Bronchial epithelial cell (primary cell): ENCODE measurements at places on chromosomes 7 and 10.
A peak's percentile ranks its signal among the peaks of the same experiment; 100 is the strongest.

- DNase-seq, result no peak
Measured at GRCh38 chr10:13327534-13327933, 20.6 kb downstream of the SEPHS1 start.

GRCh38 chr10:103800789-103801540, 54.4 kb downstream of the SH3PXD2A start:
- DNase-seq, result peak; percentile 90

GRCh38 chr7:25098096-25099046, 26.7 kb downstream of the CYCS start:
- DNase-seq, result peak; percentile 72

GRCh38 chr10:35019041-35020024, 70.8 kb downstream of the CUL2 start:
- DNase-seq, result no peak

DNA sequence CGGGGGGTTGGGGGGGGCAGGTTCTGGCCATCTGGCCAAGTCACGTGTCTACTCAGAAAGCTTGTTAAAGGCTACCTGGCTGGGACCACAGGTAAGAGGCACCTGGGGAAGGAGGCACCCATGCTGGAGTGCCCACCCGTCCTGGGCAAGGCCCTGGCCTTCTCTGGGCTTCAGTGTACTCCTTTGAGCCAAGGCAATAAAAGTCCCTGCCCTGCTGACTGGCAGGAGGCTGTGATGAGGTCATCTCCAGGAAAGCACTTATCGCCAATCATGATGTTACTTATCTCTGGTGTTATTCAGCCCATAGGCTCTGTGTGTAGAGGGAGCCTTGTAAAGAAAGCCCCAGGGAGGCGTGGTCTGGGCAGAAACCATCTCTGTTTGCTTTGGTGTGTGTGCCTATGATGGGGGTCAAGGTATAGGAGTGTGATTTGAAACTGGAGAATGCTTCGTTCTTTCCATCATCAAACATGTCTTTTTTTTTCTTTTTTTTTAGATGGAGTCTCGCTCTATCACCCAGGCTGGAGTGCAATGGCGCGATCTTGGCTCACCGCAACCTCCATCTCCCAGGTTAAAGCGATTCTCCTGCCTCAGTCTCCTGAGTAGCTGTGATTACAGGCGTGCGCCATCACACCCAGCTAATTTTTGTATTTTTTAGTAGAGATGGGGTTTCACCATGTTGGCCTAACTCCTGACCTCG, 2.5 kb upstream of the CLDN4 start:
- DNase-seq, result peak; percentile 78

- no peak for DNase-seq
Measured at GRCh38 chr10:81876253-81877077, 1.5 kb downstream of the NRG3 start.

DNA sequence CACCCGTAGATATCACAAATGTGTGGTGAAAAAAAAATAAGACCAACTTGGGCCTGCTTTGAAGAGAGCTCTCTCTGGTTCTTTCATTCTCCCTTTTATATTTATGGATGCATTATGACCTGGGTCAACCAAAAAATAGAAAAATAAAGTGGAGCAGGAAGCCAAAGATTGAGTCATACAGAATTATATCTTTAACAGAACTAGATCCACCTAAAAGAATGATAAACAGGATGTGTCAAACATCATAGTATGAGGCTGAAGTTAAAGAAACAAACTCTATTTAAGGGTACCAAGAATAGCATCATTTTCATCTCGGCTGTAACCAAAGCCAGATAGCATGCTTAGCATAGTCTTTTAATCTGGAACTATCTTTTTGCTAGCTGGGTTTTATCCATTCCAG, 28.8 kb upstream of the NMT2 start:
- DNase-seq, result no peak

DNA sequence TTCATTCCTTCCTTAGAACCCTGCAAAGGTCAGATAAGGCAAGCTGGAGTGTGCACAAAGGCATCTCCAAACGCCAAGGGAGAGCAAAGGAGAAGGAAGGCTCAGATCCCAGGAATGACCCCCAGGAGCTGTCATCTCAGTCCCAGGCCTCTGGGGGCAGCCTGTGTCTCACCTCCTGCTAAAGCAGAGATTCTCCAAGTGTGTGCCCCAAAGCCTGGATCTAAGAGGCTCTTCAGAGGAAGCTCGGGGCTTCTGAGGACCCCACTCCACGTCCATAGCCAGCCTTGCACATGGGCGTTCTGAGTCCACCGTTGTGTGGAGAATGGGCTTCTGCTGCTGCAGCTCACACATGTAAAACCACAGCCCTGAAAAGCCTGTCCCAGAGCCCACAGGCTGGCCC, 5.1 kb upstream of the GRID1 start:
- DNase-seq, result no peak

GRCh38 chr10:1687190-1687589, 50.1 kb downstream of the ADARB2 start:
- no peak for DNase-seq

- DNase-seq, result no peak
Measured at GRCh38 chr10:127410030-127410429, 139.1 kb upstream of the NPS start.

GRCh38 chr10:15211464-15211979, 43.0 kb upstream of the NMT2 start:
- DNase-seq, result peak; percentile 64

DNA sequence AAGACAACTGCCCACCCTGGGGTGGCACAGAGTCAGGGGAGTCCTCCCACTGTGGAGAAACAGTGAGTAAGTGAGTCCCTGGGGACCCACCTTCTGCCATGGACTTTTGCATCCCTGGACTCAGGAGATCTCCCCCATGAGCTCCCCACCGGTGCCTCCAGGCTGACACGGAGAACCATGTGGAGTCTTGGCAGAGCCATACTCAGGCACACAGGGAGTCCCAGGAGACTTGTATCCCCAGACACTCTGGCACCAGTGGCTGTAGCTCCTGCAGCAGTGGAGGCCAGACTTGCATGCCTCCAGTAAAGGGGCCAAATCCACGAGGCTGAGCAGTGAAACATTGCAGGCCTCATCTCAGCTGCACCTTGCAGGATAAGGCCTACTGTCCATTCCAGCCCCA, 791.4 kb downstream of the PCDH15 start:
- no peak for DNase-seq

DNA sequence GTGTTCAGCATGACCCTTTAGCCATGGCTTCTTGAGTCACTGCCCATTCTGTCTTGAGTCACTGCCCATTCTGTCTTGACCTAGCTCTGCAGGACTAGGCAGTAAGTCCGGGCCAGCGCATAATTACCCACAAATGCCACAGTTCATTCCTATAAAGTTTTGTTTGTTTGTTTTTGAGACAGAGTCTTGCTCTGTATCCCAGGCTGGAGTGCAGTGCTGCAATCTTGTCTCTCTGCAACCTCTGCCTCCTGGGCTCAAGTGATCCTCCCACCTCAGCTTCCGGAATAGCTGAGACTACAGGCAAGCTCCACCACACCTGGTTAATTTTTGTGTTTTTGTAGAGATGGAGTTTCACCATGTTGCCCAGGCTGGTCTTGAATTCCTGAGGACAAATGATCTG, 32.7 kb upstream of the TARP start:
- DNase-seq, result no peak

- peak; percentile 22 for DNase-seq
Measured at GRCh38 chr7:6691609-6692106, 15.1 kb downstream of the ZNF12 start.

DNA sequence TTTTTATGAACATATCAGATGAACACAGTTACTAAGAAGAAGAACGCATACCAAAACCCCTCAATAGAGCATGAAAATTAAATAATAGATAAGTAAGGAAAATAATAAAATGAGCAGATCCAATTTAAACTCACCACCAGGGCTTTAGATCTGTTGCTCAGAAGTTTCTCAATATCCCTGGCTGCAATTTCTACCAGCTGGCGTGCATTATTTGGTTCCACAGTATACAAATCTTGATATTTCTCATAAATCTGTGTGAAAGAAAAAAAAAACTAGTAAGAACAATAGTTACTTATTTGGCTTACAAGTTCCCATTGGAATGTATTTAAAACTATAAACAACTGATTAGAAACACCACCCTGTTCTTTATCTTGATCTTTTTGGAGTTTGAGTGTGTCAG, 108.6 kb downstream of the CACNA2D1 start:
- no peak for DNase-seq

- DNase-seq, result no peak
Measured at GRCh38 chr10:118383699-118384098, 41.6 kb upstream of the FAM204A start.

GRCh38 chr10:89591111-89591795, 53.8 kb downstream of the PANK1 start:
- peak; percentile 18 for DNase-seq

DNA sequence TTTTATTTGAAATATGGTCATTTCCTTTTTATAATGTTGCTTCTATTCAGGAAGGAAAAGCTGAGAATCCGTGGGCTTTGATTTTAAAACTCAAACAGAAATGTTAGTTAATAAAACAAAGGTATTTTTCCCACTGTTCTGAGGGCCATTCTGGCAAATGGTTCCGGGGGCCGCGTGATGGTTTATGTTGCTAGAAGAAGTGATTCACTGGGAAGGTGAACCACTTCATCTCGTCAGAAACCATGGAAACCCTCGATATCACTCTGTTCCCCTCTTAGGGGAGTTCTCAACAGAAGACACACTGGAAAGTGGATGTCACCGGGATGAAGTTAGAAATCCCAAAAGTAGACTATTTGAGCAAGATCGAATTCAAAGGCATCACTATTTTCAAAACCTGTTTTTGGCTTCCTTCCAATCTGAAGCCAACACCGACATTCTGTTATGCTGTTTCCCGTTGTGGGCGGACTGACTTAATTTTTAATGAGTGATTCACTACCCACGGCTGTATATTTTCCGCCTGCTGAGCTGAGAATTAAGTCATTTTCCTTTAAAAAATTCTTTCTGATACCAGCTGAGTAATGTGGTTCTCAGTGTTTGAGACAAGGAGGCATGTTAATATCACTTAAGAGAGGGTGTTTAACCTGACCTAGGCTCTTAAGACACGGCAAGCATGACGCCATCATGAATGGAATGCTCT, 84.1 kb downstream of the PTPRE start:
- peak; percentile 97 for DNase-seq

- DNase-seq, result peak; percentile 76
Measured at GRCh38 chr7:80677629-80678028, 39.2 kb downstream of the CD36 start.

DNA sequence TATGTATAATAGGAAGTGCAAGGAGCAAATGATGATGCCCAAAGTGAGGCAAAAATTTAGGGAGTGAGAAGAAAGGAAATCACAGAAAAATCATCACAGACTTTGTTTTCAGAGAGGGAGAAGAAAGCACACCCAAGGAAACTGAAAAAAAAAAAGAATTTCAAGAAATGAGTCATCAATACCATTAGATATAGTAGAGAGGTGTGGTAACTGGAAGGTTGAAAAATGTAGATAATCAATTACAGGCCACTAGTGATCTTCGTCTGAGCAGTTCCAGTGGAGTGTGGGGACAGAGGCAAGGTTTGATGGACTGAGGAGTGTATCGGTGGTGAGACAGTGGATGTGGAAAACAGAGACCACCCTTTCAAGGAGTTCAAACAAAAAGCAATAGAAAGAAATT, 31.7 kb downstream of the ASB4 start:
- no peak for DNase-seq

DNA sequence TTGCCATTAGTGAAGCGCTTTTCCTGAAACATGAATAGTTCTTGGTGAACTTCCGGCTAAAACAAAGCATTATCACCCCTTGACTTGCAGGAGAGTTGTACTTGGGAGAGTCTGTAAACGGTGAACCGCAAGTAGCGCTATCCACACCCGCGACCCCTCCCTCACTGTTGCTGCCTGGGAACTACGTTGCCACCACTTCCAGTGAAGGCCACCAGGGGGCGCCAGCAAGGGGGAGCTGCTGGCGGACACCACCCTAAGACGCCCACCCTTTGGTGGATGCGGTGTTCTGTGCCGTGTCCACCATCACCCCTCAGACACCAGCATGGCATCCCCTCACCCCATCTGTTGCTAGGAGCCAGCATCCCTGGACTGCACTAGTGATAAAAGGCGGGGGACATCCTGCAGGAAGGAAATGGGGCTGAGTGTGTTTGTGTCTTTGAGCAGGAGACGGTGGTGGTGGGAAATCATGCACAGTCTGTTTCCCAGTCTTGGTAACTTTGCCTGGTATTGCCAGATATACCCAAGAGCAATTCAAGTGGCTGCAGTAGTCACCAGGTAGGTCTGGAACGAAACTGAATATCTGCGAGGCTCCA, 298.2 kb downstream of the FRMD4A start:
- DNase-seq, result no peak

GRCh38 chr10:71482620-71483019, 85.9 kb downstream of the CDH23 start:
- no peak for DNase-seq

DNA sequence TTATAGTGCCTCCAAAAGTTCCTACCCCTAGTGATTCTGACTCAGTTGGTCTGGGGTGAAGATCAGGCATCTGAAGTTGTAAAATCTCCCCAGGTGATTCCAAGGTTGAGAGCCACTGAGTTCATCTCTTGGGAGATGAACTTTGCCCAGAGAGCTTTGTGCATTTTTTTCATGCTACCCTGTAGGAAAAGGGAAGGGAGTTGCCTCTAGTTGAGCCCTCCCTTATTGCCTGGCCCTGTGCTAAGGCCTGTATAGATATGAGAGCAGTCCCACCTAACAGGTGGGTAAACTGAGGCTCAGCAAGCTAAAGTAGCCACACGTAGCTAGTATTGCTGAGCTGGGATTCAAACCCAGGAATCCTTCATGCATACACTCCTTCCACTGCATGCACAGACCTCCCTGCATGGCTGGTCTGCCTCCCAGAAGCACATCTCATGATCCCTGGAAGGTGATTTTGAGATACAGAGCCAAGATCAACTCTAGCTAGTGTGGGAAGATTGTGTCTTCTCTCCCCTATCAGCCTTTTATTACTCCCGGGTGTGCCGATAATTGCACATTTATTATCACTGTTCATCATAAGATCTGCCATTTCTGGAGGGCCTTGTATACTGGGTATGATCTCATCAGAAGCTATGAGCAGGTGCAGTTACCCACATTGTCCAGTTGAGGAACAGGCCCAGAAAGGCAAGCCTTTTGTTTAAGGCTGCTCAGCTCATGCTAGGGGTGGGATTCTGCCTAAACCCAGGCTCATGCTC, 47.0 kb downstream of the TBATA start:
- no peak for DNase-seq

- no peak for DNase-seq
Measured at GRCh38 chr7:2357571-2357970, 2.9 kb downstream of the EIF3B start.

GRCh38 chr7:105876964-105877601, 684 bp upstream of the ATXN7L1 start:
- peak; percentile 19 for DNase-seq

- no peak for DNase-seq
Measured at GRCh38 chr7:138434597-138435019, 25.5 kb upstream of the TRIM24 start.

DNA sequence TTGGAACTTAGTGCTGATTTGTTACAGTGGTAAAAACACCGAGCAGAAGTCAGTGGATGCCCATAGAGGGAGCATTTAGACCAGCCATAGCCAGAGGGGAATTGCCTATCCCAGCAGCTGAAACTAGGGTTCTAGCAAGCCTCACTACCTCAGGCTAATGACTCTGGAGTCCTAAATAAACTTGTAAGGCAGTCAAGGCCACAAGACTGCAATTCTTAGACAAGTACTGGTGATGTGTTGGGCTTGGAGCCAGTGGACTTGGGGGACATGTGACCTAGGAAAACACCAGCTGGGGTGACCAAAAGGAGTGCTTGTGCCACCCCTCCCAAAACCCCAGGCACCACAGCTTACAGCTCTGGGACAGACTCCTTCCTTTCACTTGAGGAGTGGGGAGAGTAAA, 209.0 kb downstream of the MAGI2 start:
- DNase-seq, result no peak

GRCh38 chr7:21850531-21851285, 95.0 kb downstream of the CDCA7L start:
- peak; percentile 13 for DNase-seq
